HTR-8/SVneo (cell line): ENCODE measurements at places on chromosomes 3 and 15.

GRCh38 chr3:23000371-23000770, 202.8 kb upstream of the UBE2E2 start:
- no peak for DNase-seq

DNA sequence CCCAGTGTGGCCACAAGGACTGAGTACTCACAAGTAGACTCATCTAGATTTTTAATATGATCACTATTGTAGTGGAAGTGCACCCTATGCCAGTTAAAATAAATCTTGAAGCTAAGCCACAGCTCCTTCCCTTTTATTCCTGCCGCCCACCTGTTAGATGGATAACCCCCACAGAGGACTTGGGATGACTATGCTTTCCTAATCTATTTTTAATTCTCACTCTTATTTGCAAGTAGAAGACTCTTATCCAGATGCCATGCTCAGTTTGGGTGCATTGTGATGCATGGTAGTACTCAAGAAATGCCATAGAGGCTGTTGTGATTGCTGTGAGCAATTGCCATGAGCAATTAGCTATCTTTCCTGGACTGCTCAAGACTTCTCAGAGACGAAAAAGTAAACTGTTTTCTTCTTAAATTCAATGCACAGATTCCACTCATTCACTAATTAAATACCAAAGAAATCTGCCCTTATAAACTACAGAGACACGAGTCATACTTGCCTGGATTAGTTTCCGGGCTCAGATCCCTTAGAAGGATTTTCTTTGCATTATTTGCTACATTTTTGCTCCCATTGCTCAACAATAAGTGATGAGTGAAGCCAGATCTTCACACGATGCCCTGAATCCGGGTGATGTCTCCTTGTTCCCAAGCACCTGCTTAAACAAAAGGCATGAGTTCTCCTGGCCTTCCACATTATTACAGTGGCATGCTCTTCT, 472.1 kb downstream of the SOX2 start:
- no peak for DNase-seq

GRCh38 chr15:40942337-40942854, 10.9 kb upstream of the CHAC1 start:
- no peak for DNase-seq

DNA sequence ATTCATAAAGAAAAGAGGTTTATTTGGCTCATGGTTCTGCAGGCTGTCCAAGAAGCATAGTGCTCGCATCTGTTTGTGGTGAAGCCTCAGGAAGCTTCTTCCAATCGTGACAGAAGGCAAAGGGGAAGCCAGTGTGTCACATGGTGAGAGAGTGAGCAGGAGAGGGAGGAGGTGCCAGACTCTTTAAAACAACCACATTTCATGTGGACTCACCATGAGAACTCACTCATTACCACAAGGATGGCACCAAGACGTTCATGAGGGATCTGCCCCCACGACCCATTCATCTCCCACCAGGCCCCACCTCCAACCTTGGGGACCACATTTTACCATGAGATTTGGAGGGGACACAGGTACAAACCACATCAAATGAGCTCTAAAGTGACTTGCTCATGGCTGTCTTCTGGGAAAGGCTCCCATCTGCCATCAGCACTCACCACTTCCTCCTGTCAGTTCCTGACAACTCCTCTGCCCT, 327.3 kb upstream of the TLE3 start:
- no peak for DNase-seq

- DNase-seq, result no peak
Measured at GRCh38 chr3:33438284-33438668, 1.9 kb downstream of the UBP1 start.

DNA sequence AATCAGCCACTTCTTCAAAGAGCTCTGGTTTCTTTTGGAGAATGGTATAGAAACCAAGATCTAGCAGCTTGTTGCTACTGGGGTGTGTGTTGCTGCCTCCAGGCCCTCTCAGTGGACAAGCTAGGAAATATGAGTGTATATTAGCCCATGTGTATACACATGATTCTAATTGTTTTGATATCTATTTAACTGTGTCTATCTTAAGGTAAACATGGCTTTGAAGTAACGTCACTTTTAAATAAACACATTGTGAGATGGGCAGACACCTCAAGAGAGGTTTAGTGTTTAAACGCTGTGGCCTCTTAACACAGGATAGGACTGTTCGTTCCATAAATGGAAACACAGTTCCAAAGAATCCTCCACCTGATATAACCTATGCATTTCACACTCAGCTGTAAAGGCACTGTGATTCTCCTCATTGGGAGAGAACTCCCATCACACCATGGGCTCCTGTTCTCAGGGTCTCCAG, 87.0 kb downstream of the GMPS start:
- DNase-seq, result no peak

- no peak for DNase-seq
Measured at GRCh38 chr3:25576831-25577454, 87.8 kb downstream of the TOP2B start.

- peak; percentile 4 for DNase-seq
Measured at GRCh38 chr15:94792196-94792595, 560.8 kb downstream of the MCTP2 start.

GRCh38 chr3:30343861-30344260, 262.5 kb upstream of the TGFBR2 start:
- DNase-seq, result no peak

- no peak for DNase-seq
Measured at GRCh38 chr3:173275740-173276139, 121.8 kb upstream of the NLGN1 start.

- no peak for DNase-seq
Measured at GRCh38 chr3:43919029-43919428, 228.3 kb downstream of the ABHD5 start.

DNA sequence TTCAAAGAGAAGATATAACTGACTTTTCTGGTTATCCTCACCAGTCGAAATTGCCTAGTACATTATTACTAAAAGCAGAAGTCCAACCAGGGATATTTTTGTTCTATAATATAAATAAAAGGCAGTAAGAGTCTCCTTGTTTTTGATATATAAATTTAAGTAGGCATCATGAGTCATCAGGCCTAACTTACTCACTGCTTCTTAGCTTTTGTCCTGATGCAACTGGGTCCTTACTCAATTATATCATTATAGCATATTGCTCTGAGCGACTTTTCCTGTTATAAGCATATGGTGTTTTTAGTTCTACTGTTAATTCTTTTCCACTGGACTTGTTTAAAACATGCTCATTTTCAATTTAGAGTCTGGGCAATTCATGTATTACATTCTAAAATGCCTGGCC, 910.1 kb downstream of the MCTP2 start:
- DNase-seq, result no peak

- DNase-seq, result no peak
Measured at GRCh38 chr3:55252921-55253320, 234.2 kb downstream of the WNT5A start.

GRCh38 chr3:24604215-24604614, 109.6 kb upstream of the THRB start:
- DNase-seq, result no peak

GRCh38 chr3:171187706-171188290, 161.3 kb upstream of the SLC2A2 start:
- peak; percentile 45 for DNase-seq

DNA sequence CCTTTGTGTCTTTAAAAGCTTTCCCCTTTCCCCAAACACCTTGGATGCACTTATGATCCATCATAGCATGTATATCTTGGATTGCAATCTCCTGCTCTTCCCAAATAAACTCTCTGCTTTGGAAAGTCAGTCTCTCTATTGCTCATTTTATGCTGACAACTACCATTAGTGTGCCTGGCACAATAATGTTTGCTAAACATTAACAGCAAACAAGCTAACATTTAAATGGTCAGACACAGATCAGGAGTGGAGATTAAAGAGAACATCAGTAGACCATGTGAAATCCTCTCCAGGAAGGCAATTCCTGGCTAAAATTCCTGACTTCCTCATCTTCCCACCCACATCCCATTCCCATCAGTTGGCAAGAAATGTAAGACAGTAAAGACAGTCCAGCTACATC, 44.3 kb upstream of the EIF1B start:
- no peak for DNase-seq

DNA sequence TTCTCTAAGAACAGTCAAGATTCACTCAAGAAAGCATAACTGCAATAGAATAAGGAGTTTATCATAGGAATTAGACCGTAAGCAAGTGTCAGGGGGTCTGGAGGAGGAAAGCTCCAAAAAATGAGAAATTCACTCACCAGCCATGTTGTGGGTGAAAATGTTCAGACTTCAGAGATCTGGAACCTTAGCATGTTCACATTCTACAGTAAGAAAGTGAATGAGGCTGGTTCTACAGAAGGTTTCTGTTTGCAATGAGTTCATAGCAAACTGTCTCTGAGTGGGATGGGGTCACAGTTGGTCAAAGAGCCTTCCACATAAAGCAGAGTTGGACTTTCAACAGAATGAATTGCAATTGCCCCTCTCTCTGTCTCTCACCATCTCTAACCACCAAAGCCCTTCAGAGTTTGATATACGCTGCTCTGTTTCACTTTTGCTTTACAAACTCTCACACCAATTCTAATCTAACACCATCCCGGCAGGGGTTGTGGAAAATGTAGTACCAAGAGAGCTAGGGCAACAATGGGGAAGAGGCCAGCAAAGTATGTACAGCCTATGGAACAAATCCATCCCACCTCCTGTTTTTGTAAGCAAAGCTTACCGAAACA, 581.8 kb upstream of the UBE2E2 start:
- no peak for DNase-seq

DNA sequence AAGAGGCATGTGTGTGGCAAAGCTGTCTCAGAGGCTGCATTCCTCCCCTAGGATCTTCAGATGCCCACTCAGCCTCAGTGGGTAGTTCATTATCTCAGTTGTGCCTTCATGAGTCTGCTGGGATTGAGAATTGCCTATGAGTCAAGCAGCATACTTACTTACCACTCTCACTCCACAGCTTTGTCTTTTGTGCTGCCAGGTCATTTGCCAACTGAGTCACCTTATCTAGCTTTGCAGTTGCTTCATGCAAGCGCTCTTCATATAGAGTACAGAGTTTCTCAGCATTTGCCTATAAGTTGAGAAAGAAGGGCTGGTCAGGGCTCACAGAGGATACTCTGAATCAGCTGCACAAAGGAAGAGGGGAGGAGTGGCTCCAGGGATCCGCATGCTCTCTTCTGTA, 89.5 kb downstream of the MYH15 start:
- no peak for DNase-seq

DNA sequence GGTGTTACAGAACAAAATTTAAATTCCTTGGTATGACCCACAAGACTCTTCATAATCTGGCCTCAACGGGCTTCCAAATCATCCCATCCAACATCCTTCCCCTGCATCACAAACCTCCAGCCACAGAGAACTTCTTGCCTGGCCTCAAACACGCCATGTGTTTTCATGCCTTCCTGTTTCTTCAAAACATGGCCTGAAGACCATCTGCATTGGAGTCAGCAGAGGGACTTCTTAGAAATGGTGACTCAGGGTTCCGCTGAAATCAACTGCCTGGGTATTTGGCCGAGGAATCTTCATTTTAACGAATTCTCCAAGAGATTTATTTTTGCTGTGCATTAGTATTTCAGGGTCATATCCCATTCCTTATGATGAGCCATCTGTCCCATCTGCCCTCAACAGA, 138.1 kb upstream of the RAP2B start:
- DNase-seq, result no peak

DNA sequence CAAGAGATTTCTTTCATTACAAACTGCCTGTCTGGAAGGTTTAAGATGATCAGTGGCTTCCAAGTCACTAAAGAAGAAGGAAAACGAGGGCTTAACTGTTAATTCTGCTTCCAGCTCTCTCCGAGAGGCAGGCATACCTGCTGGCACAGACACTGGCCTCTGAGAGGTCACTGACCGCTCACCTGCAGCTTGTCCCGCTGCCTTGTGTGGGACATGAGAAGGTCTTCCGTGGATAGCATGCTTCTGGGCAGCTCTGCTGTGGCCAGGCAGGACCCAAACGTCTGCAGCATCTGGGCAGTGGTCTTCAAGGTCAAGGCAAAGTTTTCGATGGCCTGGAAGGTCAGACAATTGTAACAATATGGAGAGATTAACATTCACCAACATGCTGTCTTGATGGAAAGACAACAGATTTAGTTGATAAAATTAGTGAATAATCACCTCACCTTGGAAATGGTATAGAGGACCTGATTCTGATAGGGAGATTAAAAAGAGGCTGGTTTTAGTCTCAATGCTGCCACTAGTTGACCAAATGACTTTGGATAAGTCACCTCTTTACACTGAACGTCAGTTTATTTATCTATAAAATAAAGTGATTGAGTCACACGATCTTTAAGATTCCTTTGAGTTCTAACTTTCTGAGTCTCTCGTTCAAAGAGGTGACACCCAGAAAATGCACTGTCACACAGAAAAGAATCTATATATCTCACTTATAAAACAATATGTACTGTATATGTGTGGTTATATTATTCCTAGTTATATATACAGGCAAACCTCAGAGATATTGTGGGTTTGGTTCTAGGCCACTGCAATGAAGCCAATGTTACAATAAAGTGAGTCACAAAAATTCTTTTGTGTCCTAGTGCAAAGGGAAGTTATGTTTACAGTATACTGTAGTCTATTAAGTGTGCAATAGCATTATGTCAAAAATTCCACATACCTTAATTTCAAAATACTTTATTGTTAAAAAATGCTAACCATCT, 65.1 kb downstream of the B3GNT5 start:
- no peak for DNase-seq

DNA sequence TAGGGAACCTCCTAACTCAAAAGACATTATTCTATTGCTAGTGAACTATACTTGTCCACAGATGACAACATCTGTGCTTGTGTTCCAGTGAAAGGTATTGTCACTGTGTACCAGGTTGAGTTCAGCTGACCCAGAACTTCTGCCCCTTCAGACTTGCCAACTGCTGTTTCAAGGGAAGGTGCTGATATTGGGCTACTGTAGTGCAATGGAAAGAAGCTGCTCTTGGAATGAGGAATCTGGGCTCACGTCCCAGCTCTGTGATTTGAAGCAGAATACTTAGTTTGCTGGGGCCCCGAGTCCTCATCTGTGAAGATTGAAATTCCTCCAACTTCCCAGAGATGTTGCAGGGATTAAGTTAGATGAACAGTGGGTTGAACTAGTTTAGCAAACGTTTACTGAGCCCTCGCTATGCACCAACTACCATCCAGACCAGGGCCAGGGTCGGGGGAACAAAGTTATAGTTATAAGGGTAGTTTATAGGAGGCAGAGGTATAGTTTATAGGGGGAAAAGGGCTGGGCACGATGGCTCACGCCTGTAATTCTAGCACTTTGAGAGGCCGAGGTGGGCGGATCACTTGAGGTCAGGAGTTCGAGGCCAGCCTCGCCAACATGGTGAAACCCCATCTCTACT, 15.9 kb upstream of the UMPS start:
- DNase-seq, result no peak

- DNase-seq, result no peak
Measured at GRCh38 chr3:134937256-134938028, 142.4 kb downstream of the EPHB1 start.
